ENCODE measurements at places on chromosomes 5 and 9.

- DNase-seq = no peak
Observed at GRCh38 chr5:133243196-133243595, 191.4 kb downstream of the HSPA4 start.

DNA sequence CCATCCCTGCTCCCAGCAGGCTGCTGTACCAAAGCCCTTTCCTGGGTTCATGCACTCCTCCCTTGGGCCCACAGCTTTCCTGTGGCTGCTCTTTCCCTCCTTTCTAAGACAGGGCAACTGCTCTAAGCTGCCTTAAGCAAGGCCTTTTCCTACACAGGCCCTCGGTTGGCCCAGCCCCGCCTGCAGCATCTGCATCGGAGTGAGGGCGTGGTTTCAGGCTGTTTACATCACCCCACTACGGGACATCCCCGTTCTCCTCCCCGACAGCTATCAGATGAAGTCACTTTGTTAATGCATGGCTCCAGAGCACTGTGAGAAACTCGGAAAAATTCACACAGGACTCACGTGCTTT lies 3.4 kb downstream of the DPH7 start:
- peak; percentile 29 for DNase-seq

DNA sequence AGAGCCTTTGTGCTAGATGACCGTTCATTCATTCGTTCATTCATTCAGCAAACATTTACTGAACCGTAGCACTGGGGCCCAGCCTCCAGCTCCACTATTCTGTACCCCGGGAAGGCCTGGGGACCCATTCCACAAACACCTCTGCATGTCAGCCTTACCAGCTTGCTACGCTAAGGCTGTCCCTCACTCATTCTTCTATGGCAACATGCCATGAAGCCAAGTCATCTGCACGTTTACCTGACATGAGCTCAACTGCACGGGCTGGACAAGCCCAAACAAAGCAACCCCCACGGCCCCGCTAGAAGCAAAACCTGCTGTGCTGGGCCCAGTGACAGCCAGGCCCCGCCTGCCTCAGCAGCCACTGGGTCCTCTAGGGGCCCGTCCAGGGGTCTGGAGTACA lies 6.0 kb downstream of the CEL start:
- DNase-seq = no peak

DNA sequence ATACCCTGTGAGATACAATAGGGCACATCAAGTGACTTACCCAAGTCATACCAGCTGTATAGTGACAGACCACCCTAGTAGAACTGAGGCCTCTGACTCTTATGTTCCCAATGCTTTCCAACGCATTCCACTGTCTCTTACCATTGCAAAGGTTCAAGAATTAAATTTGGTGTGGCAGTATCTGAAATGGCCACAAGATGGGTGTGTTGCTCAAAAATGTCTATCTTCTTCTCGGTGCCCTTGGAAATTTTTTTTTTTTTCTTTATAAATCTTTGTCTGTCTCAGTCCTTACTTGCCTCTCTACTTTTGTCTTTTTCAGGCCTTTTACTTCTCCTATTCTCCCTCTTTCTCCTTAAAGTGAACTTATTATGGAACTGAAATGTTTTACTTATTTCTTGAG lies 48.4 kb downstream of the GPR21 start:
- DNase-seq = peak; percentile 58

DNA sequence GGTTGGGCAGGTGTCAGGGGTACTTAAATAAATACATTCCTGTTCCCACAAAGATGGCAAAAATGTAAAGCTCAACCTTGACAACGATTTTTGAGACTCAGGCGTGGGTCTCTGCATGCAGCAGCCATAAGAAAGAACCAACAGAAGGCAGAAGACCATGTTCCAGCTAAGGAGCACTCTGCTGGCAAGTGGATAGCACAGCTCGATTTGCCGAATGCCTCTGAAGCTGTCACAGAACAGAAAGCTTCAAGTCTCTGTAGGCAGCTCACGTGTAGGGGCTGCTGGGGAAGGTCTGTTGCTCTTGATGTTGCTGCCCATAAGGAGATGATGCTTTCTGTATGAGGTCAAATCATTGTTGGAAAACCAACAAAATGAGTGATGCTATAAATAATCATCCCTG lies 119.6 kb upstream of the GRIN3A start:
- no peak for DNase-seq

- DNase-seq = no peak
Observed at GRCh38 chr9:109888695-109889094, 108.7 kb downstream of the PALM2AKAP2 start.

DNA sequence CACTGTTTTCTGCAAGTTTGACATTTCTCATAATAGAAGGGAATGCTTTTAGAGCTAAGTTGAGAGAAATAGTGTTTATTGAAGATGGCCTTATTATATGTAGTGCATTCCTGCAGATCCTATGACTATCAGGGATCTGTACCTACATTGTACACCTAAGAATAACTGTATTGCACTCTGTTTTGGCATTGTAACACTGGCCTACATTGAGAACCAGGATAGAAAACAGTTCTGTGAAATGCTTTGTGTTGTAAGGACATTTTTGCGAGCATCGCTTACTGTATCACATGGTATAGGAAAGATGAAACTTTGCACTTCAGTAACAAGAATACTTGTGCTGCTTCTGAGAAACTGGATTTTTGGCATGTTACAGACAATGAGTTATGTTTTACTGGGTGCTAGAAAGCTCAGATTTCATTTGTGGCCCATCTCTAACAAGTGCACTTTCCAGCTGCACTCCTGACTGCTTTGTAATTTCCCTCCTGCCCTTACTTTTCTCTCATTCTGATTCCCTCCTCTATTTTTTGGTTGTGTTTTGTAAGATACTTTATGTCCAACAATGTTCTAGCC lies 30.6 kb downstream of the C9orf85 start:
- peak; percentile 56 for DNase-seq

All from iris pigment epithelial cell (primary cell).